ENCODE measurements at places on chromosomes 1 and 21. TPM values are rescaled to one million over a fixed set of nuclear protein-coding genes. Genes with fewer than 3 reads are reported as not detected.

DNA sequence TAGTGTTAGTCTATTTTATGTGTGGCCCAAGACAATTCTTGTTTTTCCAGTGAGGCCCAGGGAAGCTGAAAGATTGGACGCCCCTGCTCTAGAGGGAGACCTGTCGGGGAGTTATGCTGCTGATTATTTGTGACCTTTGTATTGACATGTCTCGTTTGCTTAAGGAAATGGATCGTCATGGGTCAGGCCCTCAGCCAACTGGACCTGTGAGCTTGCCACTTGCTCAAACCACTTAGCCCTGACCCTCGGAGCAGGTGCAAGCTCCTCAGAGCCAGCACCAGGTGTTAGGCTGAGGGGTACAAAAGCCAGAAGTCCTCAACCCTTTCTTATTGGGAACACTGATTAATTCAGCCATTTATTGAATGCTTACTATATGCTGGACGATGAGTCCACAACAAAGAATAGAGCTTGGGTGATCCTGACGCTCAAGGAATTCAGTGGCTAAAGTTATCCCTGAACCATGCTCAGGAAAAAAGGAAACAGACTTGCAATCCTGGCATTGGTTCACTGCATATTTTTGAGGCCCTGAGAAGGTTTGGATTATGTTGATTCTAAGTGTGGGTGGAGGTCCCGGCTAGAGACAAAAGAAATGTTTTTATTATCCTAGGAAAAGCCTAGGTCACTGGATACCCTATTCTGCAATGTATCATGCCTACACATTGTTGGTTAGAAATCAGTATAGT is 19.0 kb downstream of the TGFB2 start:
- no peak for DNase-seq

GRCh38 chr1:229474509-229474908 is 33.6 kb downstream of the NUP133 start:
- no peak for DNase-seq

GRCh38 chr1:241551759-241552638 is 19.8 kb downstream of the KMO start:
- DNase-seq, result no peak

GRCh38 chr1:236041631-236042618 is 23.0 kb downstream of the NID1 start:
- no peak for DNase-seq

DNA sequence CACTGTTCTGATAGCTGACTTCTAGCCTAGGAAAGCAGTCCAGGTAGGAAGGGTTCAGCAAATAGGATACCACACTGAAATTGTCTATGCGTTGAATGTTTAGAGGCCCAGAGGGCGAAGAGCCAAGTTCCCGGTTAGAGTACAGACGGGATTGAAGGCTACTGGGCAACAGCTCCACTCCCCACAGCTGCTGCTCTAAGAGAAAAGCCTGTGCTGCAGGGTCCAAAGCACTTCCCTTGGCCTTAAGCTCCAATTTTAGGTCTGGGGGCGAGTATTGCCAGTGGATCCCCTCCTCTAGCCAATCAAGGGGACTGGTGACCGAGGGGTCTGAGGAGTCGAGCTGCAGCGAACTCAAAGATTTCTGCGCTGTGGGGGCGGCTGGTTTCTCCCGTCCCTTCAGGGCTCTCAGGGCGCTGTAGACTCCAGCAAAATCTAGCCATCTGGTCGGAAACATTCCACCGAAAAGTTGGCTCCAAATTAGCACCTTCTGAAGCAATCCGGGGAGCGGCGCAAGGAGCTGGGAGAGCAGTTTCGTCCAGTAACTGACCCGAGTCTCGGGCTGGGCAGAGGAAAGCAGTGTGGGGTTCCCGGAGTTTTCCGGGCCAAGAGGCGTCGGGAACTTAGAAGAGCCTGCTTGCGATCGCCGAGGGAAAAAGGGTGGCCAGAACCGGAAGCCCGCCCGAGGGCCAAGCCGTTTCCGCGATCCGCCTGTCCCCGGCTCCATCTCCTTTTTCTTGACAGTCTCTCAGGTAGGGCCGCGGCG is 748 bp downstream of the PPP1R15B start:
- DNase-seq, result peak; percentile 10

DNA sequence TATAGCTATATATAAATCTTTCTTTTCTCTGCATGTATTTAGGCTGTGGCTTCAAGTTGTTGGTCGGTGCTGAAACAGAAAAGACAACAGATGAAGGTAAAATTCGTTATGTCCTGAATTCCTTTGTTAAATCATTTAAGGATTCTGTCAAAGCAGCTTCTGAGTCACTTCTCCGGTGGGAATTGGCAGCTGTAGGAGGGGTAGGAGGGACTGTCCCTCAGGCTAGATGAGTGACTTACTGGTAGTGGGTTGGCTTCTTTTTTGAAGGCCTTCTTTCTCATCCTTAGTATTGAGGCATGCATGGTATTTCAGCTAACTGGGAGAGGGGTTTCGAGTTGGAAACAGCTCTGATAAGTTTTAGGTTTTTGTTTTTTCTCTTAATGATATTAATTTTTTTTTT is 22.1 kb upstream of the NEXN start:
- no peak for DNase-seq

DNA sequence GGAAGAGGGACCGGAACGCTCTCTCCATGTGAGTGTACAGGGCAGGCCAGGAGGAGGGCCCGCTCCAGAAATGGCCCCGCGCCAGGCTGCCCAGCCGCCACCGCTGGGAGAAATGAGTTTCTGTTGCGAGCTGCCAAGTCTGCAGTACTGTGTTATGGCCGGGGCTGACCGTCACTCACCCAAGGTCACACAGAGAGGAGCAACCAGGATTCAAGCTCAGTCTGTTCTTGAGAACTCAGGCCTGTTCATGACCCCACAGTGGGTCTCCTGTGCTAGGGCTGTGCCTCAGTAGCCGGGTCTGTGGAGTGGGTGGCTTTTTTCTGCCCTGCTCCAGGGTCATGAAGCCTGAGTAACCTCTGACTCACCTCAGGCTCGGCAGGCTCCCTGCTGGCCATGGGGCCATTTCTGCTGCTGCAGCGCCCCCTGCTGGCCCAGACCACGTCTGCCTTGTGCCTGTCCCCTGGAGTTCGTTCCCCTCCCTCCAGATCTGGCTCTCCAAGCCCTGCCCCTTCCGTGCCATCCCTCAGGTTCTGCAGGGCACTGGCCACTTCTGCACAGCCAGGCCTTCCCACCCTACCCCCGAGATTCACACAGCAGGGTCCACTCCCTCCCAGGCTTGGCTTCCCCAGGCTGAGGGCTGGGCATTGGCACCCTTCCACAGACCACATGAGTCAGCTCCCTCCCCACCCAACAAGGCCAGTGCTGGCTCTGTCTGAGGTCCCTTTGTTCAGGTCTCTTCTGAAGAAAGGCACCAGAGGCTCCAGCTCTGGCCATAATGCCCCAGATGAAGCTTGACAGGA is 51.8 kb downstream of the EDN2 start:
- peak; percentile 83 for DNase-seq

- peak; percentile 26 for DNase-seq
Observed at GRCh38 chr1:145985502-145986439, 10.6 kb downstream of the TXNIP start.

DNA sequence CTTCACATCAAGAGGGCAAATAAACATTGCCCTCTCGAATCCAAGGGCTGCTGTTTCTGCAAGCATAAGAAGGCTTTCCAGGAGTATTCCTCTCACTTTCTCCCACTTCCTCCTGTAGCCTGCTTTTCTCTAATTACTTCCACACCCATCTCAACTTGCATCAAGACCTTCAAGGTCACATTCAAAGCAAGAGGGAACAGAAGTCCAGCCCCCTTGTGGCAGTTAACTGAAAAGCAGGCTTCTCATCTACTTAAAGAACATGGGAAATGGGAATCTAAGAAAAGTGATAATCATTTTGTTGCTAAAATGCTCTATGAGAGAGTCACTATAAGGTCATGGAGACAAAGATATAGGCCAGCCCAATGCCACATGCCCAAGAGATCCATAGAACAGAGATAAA is 874.4 kb downstream of the KCNT2 start:
- peak; percentile 55 for DNase-seq

- no peak for DNase-seq
Observed at GRCh38 chr1:214856843-214857242, 225.7 kb upstream of the KCNK2 start.

DNA sequence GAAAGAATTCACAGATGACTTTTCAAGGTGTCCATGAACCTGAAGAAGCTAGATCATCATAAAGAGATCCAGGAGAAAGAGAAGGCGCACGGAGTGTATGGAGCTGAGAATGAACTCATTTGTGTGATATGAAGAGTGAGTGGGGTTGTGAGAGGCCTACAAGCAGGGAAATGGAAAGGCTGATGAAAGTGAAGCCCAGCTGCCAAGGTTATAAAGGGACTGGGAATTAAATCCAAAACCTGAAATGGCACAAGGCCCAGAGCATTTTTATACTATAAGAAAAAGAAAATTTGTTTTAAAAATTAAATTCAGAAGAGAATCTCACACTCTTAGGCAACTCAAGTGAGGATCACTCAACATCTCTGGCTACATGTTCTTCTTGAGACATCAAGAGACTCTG is 43.4 kb downstream of the HSD3B1 start:
- no peak for DNase-seq

- no peak for DNase-seq
Observed at GRCh38 chr21:18960306-18960705, 556.7 kb upstream of the TMPRSS15 start.

DNA sequence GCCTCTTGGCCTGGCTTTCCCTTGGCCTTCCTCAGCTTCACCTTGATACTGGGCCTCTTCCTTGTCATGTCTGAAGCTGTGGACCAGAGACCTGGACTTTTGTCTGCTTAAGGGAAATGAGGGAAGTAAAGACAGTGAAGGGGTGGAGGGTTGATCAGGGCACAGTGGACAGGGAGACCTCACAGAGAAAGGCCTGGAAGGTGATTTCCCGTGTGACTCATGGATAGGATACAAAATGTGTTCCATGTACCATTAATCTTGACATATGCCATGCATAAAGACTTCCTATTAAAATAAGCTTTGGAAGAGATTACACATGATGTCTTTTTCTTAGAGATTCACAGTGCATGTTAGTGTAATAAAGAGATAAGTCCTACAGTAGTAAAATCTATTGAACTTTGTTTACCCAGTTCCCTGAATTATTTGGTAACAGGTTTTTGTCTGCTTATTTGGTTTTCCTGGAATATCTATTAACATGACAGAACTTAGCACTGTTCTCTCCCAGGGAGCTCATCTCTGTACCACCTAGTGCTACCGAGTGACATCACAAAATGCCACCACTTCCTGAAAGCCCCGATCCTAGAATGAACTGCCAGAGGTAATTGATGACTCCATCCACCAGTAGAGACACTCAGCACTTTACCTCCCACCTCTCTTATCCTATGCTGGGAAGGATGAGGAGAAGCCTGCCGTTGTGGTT is 22.2 kb downstream of the UBE2T start:
- DNase-seq, result no peak

- no peak for DNase-seq
Observed at GRCh38 chr1:19348441-19349198, 36.5 kb downstream of the SLC66A1 start.

- DNase-seq, result no peak
Observed at GRCh38 chr21:43769325-43769958, 6.7 kb downstream of the CSTB start.

GRCh38 chr1:150577557-150578271 is 1.7 kb downstream of the MCL1 start:
- DNase-seq, result peak; percentile 64

- DNase-seq, result no peak
Observed at GRCh38 chr1:214282630-214283242, 1.8 kb downstream of the SMYD2 start.

GRCh38 chr21:45976701-45977311 is 4.8 kb upstream of the COL6A1 start:
- no peak for DNase-seq

DNA sequence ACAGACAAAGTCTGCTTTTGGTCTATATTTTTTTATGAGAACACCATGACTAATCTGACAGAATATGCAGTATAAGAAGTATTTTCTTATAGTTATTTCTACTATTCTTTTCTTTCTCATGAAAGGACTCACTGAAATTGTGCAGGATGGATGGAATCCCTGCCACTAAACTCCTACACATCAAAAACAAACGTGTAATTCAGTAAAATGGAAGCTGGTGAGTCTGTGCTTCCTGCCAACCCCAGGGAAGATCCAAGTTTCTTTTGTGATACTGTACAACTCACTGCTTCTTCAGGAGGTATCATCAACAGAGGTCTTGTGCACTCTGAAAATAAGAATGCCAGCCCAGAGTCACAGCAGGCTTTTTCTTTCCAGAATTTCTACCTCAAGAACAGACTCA is 241.2 kb downstream of the MRPL39 start:
- peak; percentile 58 for DNase-seq

GRCh38 chr1:195185736-195186135 is 1422.5 kb downstream of the KCNT2 start:
- no peak for DNase-seq

DNA sequence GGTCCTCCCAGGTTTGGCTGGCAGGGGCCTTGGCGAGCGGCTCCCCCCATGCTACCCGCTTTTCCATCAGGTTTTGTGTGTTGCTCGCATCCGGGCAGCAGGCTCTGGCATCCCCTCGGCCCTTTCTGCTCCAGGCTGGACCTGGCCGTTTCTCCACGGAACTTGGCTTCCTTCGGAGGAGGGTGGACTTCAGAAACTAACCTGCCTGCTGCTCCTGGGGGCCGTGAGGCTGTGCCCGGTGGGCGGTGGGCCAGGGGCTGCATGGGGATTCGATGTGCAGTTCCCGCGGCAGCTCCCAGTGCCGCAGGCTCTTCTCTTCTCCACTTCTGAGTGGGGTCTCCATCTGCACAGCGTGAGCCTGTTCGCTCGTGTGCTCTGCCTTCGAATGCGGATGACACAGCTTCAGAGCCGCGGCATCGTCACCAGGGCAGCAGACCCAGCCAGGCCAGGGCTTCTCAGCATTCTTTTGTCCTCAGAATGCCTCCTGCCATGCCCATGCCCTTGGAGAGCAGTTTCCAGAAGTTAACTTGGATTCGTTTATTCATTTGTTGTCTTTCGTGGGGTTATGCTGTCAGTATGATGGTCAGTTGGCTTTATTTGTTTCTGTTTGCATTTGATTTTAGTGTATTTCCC is 36.4 kb downstream of the PRKCZ start:
- DNase-seq, result no peak

- peak; percentile 89 for DNase-seq
Observed at GRCh38 chr1:214551436-214552173, at the start of gene PTPN14. Gene PTPN14, minus strand, starts transcription at chr1:214551602. Its CDS starts 86,799 bp downstream, at chr1:214464803.

The FCER1G gene
- total RNA-seq, result 2.6 TPM

The STMN1 gene
- total RNA-seq, result 99.5 TPM

The KCNH1 gene
- 8.0 TPM for total RNA-seq

The TNFSF4 gene
- 0.55 TPM for total RNA-seq

The HJV gene
- total RNA-seq, result not detected

The C1orf56 gene
- 17.9 TPM for total RNA-seq

The KCNK1 gene
- 0.45 TPM for total RNA-seq

The ATP1A4 gene
- total RNA-seq, result not detected

The TFAP2E gene
- 1.3 TPM for total RNA-seq

The OR10Z1 gene
- total RNA-seq, result not detected

The OR6N1 gene
- not detected for total RNA-seq
